Stimulated activated CD4-positive, alpha-beta T cell treated with anti-CD3 and anti-CD28 coated beads, Interleukin-15, amount 100 ng/mL, for 1 hour (primary cell): ENCODE measurements at places on chromosomes 16 and 17.

DNA sequence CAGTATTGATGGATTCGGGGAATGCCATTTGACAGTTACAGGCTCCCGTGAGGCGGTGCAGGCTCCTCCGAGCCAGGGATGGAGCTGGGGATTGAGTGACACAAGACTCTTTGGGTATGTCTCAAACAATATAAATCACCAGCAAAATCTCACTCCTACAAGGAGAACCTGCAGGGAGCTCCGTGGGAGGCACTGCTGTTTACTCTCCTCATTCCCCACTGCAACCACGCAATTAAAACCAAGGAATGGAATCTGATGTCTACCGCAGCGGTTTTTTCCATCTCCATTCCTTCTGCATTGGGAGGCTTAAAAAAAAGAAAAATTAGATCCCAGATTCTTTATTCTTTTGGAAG, 157.9 kb downstream of the WWOX start:
- DNase-seq = no peak

DNA sequence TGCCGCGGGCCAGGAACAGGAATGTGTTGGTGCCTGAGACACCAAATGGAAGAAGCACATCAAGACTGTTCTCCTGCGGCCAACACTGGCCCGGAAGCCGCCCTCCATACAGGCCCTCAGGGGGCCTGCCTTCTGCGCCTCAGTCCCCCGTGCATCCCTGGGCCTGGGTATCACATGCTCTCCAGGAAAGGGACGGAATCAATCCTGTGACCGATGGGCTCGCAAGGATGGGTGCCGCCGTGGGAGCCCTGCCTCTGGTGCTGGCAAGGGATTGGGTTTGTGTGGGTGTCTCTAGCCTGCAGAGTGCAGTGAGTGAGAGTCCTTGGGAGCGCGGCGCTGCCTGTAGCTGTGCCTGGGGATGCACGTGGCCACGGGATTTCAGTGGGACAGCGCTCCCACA, 19.4 kb downstream of the CIBAR2 start:
- no peak for DNase-seq

- DNase-seq = no peak
Observed at GRCh38 chr17:42283241-42284023, 4.9 kb upstream of the STAT5A start.

- DNase-seq = peak; percentile 78
Observed at GRCh38 chr17:77247048-77247541, 106.3 kb downstream of the SEC14L1 start.

DNA sequence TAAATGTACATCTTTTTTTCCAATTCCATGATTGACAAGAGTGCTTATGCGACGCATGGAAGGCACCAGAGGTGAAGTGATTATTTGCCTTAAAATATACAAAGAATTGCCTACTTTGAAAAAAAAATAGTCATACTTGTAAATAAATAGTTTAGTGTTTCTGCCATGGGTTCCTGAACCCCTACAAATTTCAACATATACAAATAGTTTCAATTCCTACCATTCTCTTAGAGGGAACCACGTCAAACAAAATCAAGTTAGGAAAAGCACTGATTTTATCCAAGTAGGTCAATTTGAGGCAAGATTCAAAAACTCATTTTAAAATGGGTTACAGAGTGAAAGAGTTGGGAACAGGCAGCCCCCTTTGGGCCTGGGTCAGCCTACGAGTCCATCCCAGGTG, 11.7 kb downstream of the CMTM3 start:
- no peak for DNase-seq

- DNase-seq = no peak
Observed at GRCh38 chr17:78610951-78611511, 33.8 kb upstream of the DNAH17 start.

GRCh38 chr17:39591958-39592954, 15.5 kb downstream of the NEUROD2 start:
- DNase-seq = no peak

GRCh38 chr17:6137716-6138502, 67.7 kb downstream of the WSCD1 start:
- no peak for DNase-seq

DNA sequence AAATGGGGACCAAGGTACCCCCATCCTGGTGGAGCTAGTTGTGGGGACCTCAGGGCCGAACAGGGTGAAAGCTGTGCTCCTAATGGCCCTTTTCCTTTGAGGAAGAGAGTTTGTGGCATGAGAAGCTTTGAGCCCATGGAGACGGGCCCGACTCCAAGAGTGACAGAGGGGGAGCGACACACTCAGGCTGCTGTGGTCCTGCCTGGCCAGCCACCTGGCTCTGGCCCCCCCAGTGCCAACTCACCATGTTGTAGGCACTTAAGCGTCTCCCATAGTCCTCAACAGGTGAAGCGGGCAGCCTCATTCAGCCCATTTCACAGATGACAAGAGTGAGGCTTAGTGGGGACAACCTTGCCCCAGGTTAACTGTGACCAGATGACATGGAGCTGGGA, 1.6 kb downstream of the IL21R start:
- DNase-seq = no peak

DNA sequence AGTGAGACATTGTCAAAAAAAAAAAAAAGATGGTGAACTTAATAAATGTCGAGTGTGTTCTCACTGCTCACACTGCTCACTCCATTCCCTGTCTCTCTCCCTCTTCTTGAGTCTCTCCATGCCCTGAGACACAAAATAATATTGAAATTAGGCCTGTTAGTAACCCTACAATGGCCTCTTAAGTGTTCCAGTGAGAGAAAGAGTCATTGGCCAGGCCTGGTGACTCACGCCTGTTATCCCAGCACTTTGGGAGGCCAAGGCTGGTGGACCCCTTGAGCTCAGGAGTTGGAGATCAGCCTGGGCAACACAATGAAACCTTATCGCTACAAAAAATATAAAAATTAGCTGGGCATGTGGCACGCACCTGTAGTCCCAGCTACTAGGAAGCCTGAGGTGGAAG, 16.2 kb upstream of the CSF3 start:
- DNase-seq = no peak

DNA sequence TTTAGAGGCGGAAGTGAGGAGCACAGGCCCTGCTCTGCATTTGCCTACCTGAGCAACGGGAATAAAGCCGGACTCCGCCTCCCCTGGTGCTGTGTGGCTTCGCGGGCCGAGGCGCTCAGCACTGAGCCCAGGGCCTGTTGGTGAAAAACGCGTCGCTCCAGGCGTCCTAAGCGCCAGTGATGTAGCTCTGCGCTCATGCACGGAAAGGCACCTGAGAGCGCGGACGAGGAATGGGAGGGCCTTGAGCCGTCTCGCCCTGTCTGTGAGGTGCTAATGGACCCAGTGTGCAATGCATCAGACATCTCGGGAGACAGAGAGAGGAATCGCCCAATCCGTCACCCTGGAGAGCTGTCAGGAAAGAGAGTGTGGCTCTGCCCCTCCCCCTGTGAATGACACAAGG, 17.2 kb upstream of the ATP2A3 start:
- DNase-seq = no peak

DNA sequence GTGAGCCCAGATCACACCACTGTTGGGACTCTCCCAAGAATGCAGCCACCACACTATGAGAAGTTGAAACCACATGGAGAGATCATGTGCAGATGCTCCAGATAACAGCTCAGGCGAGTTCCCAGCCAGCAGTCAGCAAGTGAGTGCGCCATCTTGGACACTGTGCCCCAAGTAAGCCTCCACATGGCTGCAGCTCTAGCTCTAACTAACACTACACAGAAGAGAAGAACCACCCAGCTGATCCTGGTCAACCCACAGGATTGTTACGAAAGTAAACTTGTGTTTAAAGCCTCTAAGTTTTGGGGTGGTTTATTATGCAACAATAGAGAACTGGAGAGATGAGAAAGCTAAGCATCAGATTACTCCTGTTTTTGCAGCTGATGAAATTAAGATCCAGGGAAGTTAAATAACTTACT, 25.8 kb downstream of the SLC38A7 start:
- DNase-seq = no peak

GRCh38 chr17:76252040-76252954, 12.0 kb upstream of the RNF157 start:
- DNase-seq = no peak
